ENCODE measurements at places on chromosomes 16 and 17. TPM values are rescaled to one million over a fixed set of nuclear protein-coding genes. Genes with fewer than 3 reads are reported as not detected.

GRCh38 chr16:85151603-85152413 lies 39.5 kb upstream of the CIBAR2 start:
- DNase-seq = peak; percentile 60

The PRSS33 gene
- not detected for total RNA-seq

The SOX8 gene
- total RNA-seq = 0.20 TPM

The HAP1 gene
- 0.10 TPM for total RNA-seq

GRCh38 chr16:11094857-11095565 lies 150.6 kb downstream of the CLEC16A start:
- DNase-seq = no peak

DNA sequence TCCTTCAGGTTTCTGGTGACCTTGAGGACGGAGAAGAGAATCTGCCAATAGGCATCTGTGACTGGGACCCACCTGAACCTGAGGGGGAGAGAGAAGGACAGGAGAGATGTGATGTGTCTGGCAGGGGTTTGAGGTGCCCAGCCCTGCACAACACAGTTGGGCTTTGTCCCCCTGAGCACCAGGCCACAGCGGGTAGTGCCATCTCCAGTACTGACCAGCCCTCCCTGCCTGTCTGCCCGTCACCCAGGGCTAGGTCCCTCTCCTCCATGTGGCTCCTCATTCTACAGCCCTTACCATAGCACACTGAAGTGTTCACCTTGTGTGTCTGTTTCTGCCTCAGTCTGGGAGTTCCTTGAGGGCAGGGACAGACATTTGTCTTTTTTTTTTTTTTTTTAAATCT lies 30.8 kb downstream of the NLRP1 start:
- DNase-seq = no peak
